ENCODE measurements at places on chromosomes 4 and X.

DNA sequence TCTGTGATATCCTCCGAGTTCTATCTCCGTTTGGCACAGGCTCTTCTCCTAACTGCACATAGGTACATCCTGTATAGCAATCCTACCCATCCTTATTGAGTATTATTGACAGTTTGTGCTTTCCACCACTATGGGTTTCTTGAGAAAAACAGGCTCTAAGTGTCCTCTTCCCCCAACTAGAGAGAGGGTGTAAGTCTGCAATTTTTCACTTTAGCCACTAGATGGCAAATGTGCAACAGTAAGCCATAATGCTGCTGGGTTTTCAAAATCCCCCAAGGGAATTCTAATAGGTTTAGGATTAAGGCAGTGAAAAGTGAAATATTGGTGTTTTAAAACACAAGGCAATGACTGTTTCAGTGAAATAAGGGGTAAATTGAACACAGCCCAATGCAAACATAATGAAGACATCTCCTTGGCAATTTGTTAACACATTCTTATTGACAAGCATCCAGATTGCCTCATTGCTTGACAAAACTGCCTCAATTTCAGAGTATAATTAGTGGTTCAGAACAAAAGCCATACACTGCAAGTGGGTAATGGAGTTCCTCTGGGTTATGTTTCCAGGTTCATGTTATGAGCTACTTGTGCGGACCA is 239.0 kb upstream of the HTR2C start:
- no peak for DNase-seq

GRCh38 chr4:80206521-80207171 is 9.3 kb downstream of the PRDM8 start:
- no peak for DNase-seq

DNA sequence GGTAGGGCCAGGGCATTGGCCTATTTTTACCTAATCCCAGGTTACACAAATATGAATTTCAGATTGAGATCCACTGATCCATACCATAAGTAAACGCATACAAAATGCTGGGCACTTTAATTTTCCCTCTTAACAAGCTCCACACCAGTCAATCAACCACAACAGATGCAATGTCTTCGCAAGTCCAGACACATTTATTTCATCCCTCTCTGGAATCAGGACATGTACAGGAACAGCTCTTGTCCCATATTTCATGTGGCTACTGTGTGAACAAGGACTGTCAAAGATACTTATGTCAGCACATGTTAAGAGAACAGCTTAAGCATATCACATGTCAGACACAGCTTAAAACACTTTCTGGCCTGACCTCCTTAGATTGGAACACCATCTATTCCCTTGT is 145.9 kb downstream of the PPP3CA start:
- DNase-seq: no peak

- DNase-seq: no peak
These were observed 43.1 kb downstream of the NAT8L start for GRCh38 chr4:2102045-2102883.

- no peak for DNase-seq
These were observed 83.6 kb upstream of the CAMK2D start for GRCh38 chr4:113845138-113845537.

GRCh38 chr4:96681218-96681617 is 841.3 kb downstream of the PDHA2 start:
- no peak for DNase-seq

DNA sequence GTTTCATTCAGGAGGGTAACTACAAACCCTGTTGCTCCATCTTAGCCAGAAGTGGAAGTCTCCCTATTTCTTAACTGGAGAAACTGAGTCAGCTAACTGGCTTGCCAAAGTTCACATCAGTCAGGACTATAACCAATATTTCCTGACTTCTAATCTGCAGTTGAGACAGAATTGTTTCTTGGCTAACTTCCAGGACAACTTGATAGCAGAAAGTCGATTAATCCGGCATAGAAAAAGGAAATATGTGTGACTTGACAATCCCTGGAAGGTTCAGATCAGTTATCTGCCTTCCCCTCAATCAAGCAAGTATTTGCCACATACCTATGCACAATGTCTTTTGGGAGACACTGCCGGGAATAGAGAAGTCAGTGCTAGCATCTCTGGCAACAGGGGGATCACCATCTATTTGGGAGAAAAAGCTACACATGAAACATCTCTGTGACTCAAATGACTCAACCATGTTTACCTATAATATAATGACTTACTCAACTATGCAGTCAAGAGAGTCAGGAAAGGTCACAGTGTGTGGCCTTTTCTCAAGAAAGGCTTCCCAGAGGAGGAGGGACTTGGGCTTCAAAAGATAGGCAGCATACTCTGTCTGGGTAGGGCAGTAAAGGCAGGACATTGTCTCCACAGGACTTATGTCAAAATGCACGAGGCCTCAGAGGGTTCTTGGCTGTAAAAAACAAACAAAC is 12.4 kb upstream of the LONRF3 start:
- no peak for DNase-seq

DNA sequence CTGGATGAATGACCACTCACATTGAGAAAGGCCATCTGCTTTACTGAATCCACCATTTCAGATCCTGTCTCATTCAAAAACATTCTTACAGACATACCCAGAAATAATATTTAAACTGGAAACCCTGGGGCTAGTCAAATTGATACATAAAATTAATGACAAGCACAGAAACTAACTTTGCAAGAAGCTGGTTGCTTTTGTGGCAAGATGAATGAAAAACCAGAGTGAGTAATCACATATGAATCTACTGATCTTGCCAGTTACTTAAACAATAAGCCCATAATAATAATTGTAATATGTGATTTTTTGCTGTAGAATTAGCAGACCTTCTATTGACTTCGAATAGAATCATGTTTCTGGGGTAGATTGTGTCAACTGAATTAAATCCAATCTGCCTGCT is 235.1 kb downstream of the PPARGC1A start:
- no peak for DNase-seq

GRCh38 chr4:123816462-123816861 is 419.9 kb downstream of the SPRY1 start:
- DNase-seq: no peak

GRCh38 chrX:72712094-72712755 is 1.9 kb downstream of the PHKA1 start:
- DNase-seq: no peak

DNA sequence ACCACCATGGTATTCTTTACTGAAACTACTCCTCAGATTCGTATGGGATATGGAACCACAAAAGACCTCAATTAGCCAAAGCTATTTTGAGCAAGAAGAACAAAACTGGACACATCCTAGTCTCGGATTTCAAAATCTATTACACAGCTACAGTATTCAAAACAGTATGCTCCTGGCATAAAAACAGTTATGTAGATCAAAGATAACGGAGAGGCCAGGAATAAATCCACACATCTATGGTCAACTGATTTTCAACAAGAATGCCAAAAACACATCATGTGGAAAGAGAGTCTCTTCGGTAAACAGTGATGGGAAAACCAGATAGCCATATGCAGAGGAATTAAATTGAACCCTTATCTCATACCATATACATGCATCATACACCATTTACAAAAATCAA is 155.3 kb downstream of the SPCS3 start:
- DNase-seq: no peak

DNA sequence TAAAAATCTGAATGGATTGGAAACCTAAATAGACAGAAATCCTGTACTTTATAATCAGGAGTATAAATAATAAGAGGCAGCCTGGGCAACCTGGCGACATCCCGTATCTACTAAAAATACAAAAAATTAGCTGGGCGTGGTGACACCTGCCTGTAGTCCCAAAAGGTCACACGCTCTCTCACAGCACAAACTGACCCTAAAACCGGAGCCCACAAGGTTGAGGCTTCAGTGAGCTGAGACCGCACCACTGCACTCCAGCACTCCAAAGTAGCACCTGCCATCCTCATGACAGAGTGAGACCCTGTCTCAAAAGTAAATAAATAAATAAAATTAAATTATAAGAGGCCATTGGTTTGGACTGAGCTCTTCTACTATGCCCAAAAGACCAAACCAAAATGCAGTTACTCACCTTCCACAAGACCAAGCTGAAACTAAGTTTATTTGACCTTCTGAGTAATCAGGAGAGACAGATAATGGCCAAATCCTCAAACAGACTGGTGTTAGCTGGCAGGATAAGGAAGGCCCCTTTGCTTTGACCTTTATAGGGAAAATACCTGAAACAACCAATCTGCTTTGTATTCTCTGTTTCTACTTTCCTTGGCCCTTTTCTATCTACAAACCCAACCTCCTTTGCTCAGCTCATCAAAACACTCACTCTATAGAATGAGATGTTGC is 3.2 kb upstream of the GRSF1 start:
- no peak for DNase-seq

GRCh38 chrX:110086162-110086915 is 83.4 kb downstream of the TMEM164 start:
- no peak for DNase-seq

DNA sequence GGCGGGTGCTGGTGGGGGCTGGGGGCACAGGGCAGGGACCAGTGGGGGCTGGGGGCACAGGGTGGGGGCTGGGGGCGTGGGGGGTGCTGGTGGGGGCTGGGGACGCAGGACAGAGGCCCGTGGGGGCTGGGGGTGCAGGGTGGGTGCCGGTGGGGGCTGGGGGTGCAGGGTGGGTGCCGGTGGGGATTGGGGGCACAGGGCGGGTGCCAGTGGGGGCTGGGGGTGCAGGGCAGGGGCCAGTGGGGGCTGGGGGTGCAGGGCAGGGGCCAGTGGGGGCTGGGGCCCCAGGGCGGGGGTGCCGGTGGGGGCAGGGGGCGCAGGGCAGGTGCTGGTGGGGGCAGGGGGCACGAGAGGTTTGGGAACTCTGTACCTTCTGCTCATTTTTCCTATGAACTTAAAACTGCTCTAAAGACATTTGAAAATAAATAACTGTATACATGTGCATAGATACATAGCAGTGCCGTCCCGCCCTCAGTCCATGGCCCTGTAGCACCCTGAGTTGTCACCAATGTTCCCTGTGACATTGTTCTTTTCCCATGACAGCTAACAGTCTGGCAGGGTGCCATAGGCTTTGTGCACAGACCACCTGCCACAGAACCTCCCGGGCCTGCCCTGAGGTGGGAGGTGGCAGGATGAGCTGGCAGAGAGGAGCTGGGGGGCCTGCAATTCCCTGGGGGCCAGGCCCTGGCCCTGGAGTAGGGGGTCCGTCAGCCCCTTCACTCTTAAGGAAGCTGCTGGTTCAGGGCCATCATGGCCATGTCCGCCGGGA is 35.6 kb upstream of the ADRA2C start:
- no peak for DNase-seq

DNA sequence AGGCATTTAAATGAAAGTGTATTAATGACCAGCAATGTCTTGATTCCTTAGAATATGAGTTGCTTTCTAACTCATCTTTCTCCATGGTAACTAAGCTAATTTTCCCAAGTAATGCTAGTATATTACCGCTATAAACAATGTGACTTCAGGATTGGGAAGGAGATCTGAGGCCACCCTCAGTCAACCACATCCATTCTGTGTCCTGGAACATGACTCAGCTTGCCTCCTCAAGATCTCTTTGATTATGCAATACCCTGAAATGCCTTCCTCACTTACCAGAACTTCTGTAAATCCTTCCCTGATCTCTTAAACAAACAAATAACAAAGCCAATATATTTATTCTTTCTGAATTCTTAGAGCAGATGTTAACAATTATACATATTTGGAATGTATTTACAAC is 1495.5 kb downstream of the PCDH18 start:
- DNase-seq: no peak

GRCh38 chr4:140947506-140947905 is 185.8 kb downstream of the RNF150 start:
- DNase-seq: no peak

DNA sequence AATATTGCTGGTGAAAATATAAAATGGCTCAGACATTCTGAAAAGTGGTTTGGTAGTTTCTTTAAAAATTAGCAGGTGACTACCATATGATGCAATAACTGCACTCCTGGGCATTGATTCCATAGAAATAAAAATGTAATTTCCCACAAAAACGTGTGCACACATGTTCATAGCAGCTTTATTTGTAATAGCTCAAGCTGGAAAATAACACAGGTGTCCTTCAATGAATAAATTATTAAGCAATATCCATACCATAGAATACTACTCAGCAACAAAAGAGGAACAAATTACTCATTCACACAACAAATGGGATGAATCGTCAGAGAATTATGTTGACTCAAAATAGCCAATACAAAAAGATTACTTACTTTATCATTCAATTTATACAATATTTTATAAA is 893.7 kb upstream of the SLIT2 start:
- DNase-seq: no peak

DNA sequence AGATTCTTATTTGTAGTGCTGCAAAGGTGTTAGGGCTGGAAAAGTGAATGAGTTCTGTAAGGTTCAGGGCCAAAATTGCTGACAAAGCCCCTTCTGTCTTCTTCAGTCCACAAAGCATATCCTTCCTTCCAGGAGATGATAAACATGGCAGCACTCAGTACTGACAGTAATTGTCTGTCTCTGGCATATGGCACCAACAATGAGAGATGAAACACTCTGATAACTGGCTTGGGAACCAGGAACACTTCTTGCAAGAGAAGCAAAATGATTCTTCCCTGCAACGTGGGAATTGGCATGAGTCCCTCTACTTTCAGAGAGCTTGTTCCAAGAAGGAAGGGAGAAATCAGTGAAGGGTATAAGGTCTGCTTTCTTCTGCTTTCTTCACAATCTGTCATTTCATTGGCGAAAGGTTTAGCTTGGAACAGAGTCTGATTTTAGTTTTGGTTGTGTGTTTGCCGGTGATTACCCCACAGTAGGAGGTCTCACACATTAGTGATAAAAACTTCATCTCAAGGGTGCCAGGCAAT is 963.3 kb downstream of the NLGN4X start:
- DNase-seq: no peak

GRCh38 chr4:101790521-101791181 is at the start of gene BANK1:
Gene BANK1 (plus strand): TSS chr4:101790730. CDS start chr4:101790881, 151 bp downstream.
- DNase-seq: no peak

DNA sequence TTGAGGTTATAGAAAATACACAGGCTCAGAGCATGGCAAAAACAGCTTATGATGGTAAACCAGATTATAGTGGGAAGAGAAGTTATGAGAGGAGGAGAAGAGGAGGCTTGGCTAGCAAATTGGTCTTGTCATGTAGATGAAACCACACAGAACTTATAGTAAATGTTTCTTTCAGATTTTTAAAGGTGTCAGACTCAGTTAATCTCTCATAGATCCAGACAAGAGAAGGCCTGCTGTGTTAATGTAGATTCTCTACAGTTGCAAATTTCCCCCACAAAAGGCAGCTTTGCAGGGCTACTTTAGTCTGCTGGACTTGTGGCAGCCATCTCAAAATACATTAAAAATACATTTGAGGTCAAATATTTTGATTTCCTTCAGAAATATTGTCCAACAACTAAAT is 1731.7 kb downstream of the ARAP2 start:
- DNase-seq: no peak

DNA sequence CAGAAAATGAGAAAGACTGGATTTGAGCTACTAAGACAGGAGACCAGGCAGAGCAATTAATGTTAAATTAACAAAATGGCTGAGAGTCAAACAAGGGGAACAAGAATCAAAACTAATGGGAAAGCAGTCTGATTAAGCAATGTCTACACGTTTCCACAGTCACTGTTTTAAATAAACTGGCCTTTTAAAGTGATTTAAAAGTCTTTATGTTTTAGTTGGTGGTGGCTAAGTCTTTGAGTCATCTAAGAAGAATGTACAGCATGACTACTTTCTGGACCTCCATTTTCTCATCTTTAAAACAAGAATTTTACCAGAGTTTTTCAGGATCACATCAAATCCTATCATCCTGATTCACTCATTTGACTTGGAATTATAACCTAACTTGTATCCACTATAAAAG is 233.8 kb downstream of the ENOX2 start:
- DNase-seq: no peak
